ENCODE measurements at places on chromosomes 4 and X.

DNA sequence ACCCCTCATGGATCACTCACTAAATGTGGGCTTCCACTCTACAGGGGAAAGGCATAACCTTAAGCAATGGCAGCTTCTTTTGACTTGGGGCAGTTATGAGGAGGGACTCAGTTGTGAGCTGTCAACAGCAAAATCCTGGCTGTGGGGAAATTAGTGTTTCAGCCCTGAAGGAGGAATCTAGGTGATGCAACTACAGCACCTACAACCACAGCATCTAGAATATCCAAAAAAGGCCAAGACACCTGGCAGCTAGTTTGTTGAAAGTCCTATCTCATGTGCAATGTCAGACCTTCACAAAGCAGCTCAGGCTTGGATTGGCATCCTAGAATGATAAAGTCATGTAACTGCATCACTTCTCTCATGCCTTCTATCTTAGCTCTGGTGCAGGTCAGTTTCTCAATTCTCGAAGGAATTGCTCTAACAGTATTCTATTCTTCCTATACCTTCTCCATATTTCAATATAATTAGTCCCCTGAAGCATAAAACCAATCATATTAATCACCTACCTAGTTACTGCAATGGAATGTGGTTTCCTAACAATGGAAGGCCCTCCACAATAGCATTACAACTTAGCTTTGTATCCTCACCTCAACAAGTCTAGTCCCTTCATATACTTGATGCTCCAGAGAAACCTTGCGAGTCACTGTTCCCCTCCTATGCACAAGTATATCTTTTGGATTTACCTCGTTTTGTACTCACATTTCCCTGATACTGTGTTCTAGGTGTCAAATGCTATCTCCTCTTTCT lies 5.5 kb upstream of the ANTXR2 start:
- DNase-seq = no peak

DNA sequence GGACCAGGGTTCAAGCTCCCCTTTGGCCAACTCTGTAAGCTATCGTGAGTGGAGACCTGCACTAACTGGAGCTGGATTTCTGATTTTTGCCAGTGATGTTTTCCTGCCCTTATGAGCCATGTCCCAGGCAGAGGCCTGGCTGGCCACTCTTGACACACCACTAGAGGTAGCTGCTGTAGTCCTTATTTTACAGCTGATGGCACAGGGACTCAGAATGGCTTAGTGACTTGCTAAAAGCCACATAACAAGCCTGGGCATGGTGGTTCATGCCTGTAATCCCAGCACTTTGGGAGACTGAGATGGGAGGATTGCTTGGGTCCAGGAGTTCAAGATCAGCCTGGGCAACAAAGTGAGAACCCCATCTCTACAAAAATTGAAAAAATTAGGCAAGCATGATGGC lies 33.4 kb downstream of the CYTL1 start:
- DNase-seq = no peak

GRCh38 chr4:66052426-66052825 lies 382.1 kb upstream of the EPHA5 start:
- no peak for DNase-seq

DNA sequence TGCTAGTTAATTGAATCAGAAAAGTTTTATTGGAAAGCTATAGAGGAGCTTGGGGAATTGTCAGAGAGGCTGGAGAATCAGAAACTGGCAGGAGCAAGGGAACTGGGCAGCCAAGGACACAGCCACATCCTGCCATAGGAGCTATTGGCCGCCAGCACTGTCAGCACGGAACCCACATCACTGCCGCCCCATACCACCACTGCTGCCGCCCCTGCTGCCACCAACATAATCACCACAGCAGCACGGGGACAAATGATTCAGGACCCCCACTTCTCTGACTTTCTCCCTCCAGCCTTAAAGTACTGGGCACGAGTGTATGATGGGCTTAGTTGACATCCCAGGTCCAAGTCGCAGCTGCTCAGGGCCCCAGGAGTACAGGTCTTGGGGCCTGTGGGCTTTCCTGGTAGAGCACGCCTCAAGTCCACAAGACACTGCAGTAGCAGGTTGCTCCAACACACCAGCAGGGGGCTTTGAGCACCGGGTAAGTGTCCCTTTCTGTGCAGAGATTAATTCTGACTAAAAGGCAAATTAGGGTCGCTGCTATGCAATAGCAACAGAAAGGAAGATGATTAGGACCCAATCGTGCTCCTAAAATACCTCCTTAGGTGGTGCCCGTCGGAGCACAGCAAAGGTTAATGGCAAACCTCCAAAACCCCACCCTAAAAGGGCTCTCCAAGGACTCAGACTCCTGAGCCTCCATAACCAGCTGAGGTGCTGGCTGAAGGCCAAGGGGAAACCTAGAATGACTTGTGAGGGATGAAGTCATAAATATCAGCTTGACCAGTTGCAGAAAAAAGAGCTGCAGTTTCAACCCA lies 6.9 kb downstream of the PJA1 start:
- peak; percentile 31 for DNase-seq

DNA sequence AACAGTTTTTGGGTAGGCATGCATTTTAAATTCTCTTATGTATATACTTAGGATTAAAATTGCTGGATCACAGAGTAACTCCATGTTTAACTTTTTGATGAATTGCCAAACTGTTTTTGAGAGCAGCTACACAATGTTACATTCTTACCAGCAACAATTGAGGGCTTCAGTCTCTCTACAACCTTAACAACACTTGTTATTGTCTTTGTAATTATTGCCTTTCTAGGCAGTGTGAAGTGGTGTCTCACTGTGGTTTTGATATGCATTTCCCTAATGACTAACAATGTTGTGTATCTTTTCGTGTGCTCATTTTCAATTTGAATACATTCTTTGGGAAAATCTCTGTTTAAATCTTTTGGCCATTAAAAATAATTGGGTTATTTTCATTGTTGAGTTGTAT lies 17.3 kb upstream of the F11 start:
- DNase-seq = no peak

DNA sequence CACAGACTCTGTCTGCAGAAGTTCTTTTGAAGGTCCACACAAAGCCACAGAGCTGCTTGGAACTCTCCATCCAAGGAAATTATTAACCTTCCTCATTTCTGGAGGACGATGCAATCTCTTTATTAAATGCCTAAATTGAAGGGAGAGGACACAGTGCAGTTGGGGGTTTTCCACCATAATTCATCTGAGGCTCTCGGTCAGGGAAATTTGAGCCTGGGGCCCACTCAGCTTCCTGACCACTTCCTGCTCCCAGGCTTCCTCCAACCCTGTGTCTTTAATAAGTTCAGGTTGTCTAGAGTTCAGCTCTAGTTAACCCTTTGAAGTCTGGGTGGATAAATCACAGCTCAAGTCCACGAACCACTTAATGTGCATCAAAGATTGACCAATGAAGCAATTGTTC lies 58.5 kb downstream of the PRPS1 start:
- DNase-seq = no peak

GRCh38 chr4:20262221-20262620 lies 10.5 kb downstream of the SLIT2 start:
- DNase-seq = no peak

GRCh38 chr4:124060261-124060918 lies 652.1 kb downstream of the ANKRD50 start:
- peak; percentile 41 for DNase-seq

DNA sequence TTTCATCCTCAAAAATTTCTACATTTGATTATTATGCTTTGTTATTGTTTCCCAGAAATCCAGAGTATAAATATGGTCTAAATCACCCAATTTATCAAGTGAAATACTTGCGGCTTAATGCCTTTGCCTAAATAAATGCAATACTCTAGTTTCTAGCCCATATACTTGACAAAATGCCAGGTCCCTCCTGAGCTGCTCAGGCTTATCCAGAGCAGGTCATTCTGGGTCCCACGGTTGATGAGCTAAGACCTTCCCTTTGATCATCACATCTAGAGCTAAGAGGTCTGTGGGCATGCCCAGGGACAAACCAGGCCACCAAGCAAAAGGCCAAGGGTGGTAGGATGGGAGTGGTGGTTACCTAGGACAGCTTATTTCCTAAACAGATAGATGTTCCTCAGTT lies 180.1 kb downstream of the SMIM20 start:
- no peak for DNase-seq

All from fibroblast of the conjunctiva (primary cell).